ENCODE measurements at places on chromosomes 7 and 10.
A peak's percentile ranks its signal among the peaks of the same experiment; 100 is the strongest.

GRCh38 chr7:27661811-27662489 is 733 bp downstream of the HIBADH start:
- peak; percentile 42 for DNase-seq

DNA sequence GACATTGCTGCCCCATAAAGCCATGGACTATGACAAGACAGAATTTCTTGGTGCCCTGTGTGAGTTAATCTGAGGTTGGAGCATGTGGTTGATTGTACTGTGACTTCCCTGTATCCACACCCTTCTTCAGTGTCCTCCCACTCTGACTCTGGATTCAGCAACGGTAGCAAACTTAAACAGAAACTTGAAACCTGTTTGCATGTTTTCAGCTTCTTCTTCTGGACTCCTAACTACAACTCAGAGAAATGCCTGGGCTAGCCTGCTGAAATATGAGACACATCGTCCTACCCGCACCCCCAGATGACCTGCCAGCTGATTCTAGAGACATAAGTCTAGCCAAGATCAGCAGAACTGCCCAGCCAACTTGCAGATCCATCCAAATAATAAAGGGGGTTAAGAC is 78.4 kb downstream of the IPMK start:
- DNase-seq: no peak

DNA sequence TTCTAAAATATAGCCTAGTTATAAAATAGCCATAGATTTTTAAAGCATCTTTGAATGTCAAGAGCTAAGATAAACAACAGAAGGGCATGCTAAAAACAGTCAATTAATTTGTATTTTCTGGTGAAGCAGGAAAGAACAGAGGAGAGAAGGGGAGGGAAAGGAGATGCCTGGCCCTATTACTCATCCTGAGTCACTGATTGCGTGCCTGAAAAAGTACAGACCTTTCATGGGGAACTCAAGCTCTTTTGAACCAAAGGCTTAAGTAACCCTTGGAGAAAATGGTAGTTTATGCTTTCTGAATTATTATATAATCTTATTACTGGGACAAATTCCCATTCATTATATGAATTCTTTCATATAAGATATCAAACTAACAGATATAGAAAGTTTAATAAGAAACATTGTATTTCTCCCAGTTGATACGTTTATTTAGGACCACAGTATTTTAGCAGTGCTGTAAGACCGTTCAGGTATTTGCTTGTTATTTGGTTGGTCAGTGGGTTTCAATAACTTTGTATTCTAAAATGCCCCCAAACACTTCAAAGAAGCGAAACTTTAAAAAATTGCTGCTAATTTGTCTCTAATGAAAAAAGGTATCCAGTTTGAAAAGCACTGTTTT is 151.3 kb downstream of the HGF start:
- DNase-seq: no peak

DNA sequence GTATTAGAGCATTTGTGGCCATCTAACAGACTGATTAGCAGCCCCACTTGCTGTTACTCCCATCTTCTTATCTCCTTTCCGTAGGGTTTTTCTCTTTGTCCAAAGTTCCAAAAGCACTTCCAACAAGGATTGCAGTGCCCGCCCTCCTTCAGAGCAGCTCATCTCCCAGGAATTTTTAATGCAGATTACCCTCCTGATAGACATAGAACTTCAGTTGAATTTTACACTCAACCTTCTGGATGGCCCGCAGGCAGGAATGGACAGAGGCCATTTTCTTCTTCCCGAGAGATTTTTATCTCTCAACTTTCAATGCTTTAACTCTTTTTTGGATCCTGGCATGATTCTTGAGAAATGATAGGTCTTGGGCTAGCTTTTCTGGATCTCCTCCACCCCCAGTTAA is 23.3 kb downstream of the PRKG1 start:
- DNase-seq: no peak

- no peak for DNase-seq
Observed at GRCh38 chr10:65284495-65285041, 1641.3 kb upstream of the LRRTM3 start.

DNA sequence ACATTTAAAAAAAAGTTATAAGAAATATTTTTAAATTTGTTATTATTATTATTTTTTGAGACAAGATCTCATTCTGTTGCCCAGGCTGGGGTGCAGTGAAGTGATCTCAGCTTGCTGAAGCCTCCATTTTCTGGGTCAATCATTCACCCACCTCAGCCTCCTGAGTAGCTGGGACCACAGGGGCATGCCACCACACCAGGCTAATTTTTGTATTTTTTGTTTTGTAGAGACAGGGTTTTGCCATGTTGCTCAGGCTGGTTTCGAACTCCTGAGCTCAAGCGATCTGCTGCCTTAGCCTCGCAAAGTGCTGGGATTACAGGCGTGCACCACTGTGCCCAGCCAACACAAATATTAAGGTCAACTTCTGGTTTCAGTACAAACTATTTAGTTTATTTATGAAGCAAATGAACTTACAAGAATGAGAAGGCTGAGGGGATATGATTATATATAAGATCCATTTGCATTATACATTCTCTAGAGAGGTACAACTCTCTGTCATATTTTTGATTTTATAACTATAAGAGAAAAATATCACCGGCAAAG is 45.9 kb upstream of the FAM133B start:
- no peak for DNase-seq

DNA sequence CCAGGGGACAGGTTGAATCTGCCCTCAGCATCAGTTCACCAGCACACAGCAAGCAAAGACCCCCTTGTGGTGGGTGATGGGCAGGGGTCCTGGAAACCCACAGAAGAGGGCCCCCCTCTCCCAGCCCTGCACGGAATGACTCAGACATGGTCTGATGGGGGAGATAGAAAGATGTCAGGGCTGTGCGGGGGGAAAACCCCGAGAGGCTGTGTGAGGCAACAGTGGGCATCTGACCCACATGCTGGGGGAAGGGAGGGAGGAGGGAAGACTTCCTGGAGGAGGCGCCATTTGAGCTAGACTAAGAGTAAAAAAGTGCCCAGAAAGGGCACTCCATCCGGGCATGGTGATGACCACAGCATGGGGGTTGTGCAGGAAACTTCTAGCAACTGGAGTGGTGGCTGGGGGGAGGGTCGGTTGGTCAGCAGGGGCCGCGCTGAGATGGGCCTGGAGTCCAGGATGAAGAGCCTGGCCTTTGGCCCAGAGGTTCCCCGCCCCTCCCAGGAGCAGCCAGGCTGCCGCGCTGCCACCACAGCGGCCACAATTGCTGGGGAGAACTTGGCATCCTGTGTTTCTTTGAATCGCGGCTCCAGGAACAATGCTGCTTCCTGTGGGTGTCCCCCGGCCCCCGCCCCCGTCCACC is 2.5 kb downstream of the LFNG start:
- DNase-seq: no peak

DNA sequence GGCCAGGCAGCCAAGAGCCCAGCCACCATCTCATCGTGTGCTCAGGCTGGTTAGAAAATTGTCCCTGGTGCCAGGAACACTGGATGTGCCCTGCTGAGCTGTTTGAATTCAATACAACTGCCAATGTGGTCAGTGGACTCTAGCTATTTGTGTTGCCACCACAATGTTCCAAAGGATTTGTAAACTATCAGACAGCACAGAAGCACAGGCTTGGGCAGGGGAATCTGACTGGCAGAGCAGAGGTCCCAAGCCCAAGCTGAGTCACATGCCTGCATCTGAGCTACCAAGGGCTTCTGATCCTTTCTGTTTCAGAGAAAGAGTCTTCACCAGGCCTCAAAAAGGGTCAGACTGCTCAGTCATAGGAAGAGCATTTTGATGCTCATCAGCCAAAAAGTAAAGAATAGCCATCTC is 232.1 kb upstream of the SEMA3C start:
- DNase-seq: no peak

GRCh38 chr7:37289367-37289766 is 159.3 kb downstream of the ELMO1 start:
- no peak for DNase-seq

- DNase-seq: no peak
Observed at GRCh38 chr10:119500123-119500795, 42.3 kb downstream of the RGS10 start.

- DNase-seq: no peak
Observed at GRCh38 chr10:103882285-103883007, 27.1 kb upstream of the SH3PXD2A start.

DNA sequence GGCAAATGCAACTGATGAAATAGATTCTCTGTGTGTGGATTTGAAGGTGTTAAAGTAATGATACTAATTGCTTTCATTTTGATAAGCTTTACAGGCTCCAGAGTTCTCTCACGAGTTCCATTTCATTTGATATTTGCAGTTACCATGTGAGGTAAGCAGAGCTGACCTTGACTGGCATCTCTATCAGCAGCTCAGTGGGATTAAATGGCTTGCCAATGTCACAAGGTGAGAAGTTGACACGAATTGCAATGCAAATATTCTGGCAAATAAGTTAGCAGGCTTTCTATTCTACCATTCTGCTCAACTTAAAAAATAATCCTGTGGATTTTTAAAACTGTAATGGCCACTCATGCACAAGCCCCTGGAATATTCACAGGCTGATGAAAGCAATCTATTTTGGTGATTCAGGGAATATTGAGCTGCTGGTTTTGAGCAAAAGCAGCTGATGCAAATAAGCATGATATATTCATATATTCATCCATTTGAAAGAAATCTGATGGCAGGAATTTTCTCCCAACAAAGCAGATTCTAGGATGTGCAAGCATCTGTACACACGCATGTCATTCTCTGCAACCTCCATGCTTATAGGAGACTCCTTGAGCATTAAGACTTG is 64.5 kb upstream of the ANKRD1 start:
- no peak for DNase-seq

- DNase-seq: peak; percentile 30
Observed at GRCh38 chr7:3510101-3511020, 209.3 kb downstream of the SDK1 start.

DNA sequence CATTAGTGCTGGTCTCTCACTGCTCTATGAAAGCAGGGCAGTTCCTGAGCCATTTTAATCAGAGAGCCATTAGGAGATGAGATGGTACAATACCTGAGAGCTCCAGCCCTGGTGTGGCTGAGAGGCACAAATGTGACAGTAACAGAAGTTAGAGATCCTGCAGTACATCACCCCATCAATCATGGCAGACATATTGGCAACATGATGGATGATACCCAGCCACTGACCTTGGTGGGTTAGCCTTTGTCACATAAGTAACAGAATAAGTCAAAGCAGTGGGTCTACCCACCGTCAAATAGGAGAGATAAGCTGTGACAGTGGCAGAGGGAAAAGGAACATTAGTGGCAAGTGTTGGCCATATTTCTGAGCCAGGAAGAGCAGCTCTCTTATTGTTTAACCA is 53.3 kb upstream of the NXPH1 start:
- no peak for DNase-seq

DNA sequence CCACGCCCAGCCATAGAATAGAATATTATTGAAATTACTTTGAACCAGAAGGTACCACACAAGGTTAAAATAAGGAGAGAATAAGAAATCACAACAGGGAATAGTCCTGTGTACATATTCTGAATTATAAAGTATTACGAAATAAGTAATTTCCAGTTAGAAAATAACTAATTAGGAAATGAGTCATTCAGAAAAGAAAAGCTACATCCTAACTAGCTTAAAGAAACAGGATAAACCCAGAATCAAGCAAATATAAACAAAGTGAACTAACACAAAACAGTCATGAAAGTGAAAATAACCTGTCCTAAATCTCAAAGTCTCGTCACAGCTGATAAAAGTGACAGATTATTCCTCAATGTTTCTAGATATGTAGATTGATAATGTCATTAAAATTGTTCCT is 74.8 kb upstream of the NEBL start:
- DNase-seq: no peak

DNA sequence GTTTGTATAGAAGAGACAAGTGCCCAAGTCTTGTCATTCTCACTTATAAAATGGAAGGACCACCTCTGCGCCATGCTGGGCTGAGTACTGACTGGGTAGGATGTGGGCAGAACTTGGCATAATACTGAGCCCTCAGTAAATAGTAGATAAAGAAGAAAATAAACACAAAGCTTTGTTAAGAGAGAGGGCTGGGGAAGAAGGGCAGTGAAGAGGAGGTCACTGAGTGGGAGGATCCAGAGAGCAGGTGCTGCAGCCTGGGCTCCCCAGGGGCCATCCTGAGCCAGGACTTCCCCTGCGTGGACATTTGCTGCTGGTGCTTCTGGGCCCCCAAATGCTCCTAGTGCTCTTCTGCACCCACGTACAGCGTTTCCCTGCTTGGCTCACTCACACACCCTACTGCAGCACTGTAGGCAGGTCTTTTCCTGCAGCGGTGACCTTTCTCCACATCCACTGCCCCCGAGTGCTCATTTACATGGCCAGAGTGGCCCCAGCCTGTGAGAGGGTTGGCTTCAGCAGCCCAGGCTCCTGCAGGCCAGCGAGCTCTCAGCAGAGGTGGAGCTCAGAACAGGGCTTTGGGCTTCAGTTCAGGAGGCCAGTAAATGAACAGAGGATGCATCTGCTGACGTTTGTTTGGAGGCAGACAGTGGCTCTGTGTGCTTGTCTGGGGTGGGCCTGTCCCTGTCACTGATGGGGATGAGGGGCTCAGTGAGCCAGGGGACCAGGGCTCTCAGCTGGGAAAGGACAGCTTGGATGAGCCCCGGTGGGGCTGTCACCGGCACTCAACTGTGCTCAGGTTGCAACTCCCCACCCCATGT is 164.6 kb downstream of the ADARB2 start:
- no peak for DNase-seq

GRCh38 chr7:101688183-101688831 is 59.2 kb upstream of the MYL10 start:
- DNase-seq: peak; percentile 36

- DNase-seq: no peak
Observed at GRCh38 chr7:2373124-2373556, 18.5 kb downstream of the EIF3B start.

- DNase-seq: peak; percentile 38
Observed at GRCh38 chr7:29265208-29265923, 70.8 kb downstream of the CHN2 start.

GRCh38 chr7:71665716-71666115 is 533.8 kb downstream of the GALNT17 start:
- no peak for DNase-seq

- no peak for DNase-seq
Observed at GRCh38 chr7:1590887-1591286, 21.1 kb upstream of the PSMG3 start.

DNA sequence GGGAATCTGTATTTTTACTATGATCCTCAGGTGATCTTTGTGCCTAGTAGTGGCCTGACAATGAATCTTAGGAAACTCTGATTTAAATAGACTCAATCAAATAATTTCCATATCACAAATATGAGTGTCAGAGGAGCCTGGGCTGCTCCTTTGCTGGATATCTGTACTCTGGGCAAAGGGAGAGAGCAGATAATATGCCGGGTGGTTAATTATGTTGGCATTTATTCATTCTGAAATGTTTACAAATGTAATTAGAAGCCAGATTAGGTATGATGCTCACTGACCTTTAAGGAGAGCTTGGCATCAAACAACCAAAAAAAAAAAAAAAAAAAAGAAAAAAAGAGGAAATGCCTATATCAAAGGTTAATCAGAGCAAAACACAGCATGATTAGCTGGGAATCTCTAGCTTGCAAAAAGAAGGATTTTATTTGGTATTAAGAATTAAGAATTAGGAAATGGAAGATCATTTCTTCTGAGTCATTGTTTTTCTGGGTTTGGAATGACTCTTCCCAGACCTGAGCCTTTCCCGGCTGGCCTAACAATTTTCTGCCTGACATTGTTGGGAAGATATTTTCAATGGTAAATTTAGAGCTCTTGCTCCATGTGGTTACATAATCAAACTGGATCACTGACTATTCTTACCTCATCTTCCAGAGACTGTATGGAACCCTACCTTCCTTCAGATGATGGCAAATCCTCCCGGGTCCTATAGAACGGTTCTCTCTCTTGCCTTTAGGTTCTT is 365.3 kb downstream of the REEP3 start:
- DNase-seq: no peak
